Stimulated activated CD4-positive, alpha-beta T cell treated with anti-CD3 and anti-CD28 coated beads, Interleukin-15, amount 100 ng/mL, for 48 hours (primary cell): ENCODE measurements at places on chromosomes 4 and X.
A peak's percentile ranks its signal among the peaks of the same experiment; 100 is the strongest.

- no peak for DNase-seq
Observed at GRCh38 chr4:84085986-84086385, 413.1 kb downstream of the NKX6-1 start.

DNA sequence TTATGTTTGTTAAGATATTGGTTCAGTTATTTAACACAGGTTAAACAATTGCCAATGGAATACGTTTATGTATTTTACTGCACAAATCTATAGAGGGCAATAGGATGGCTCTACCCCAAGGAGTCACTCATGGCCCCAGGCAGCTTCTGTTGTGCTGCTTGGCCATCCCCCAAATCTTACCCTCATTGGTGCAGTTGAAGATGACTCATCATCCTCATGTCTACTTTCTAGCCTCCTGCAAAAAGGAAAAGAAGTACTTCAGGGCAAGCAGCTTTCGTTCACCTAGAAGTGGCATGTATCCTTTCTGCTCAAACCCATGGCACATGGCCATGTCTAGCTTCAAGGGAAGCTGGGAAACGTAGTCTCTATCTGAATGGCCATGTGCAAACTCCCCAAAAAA lies 14.2 kb downstream of the PHOX2B start:
- DNase-seq, result no peak

DNA sequence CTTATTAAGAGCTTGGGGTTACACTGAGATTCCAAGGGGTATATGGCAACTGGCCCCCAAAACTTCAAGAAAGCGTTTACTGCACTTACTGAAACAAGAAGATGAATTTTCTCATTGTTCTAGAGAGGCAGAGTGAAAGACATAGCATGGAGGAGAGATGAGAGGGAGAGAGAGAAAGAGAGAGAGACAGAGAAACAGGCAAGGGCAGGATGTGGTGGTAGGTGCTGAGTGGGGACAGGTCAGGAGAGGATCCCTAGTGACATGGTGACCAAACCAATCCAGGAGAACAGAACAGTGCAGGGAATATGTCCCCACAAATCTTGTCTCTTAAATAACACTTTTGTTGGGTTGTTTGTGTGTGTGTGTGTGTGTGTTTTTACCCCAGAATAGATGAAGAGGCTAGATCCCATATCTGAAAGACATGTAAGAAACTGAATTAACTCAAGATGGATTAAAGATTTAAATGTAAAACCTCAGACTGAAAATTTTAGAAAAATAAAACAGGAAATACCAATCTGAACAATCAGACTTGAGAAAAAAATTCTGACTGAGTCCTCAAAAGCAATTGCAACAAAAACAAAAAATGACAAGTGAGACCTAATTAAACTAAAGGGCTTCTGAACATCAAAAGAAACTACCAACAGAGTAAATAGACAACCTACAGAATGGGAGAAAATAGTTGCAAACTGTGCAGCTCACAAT lies 202.2 kb downstream of the QDPR start:
- no peak for DNase-seq

DNA sequence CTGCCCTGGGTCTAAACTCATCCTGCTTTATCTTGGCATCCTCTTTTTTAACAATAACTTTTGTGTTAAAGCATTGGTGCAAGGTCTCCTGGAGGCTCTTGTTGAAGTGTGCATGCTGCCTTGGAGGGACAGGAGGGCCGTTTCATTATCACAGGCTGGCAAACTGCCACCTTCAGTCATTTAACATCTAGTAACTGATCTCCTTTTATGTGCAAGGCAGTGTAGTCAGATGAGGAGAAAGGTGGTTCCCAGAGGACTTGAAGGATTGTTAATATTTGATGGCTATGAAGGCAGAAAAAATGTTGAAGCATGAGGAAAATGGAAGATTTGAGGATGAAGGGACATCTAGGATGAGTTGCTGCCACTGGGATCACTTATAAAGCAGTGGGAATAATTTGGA lies 439.4 kb downstream of the RAPGEF2 start:
- DNase-seq, result no peak

GRCh38 chrX:51802917-51803688 lies 59.9 kb downstream of the GSPT2 start:
- DNase-seq, result peak; percentile 27

DNA sequence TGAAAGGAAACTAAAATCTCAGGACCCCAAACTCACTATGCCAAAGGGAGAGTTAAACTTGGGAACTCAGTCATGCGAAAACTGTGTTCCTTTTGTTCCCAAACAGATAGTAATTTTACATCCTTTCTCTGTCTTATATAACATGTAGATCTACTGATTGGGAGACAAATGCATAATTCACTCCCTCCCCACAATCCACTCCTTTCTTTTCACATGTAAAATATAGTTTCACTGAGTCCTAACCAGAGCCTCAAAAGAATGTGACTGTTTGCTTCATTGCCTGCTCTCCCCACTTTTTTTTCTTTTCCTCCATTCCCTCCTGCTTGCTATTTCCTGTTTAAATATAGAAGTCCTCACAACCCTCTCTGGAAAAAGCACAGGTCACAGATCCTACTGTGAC lies 699.3 kb upstream of the ADGRL3 start:
- DNase-seq, result no peak

GRCh38 chr4:47640911-47641310 lies 155.8 kb downstream of the ATP10D start:
- no peak for DNase-seq

DNA sequence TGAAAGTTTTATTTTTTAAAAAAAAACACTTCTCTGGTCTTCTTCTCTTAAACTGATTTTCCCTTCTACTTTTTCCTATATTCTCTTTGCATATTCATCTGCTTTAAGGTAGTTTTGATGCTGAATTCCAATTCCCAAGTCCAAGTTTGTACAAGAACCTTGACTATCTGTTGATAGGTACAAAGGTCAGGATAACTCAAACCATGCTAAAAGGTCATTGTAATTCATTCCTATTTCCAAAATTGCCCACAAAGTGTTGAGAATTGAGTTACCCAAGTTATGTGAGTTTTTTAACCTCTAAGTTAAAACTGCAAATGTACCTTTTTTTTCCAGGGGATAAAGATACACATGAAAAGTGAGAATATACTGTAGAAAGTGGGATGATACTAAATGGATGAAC lies 46.1 kb upstream of the TMEM192 start:
- DNase-seq, result no peak

GRCh38 chrX:66203114-66203513 lies 39.1 kb downstream of the HEPH start:
- no peak for DNase-seq
